CD8-positive, alpha-beta memory T cell (primary cell): ENCODE measurements at places on chromosomes 7 and 10. TPM values are rescaled to one million over a fixed set of nuclear protein-coding genes. Genes with fewer than 3 reads are reported as not detected.
A peak's percentile ranks its signal among the peaks of the same experiment; 100 is the strongest.

NCF1 gene
- 0.27 TPM for total RNA-seq

CC2D2B gene
- total RNA-seq = not detected

CPA2 gene
- total RNA-seq = not detected

IQCE gene
- total RNA-seq = 10.4 TPM

SPDYE16 gene
- total RNA-seq = 0.20 TPM

PTER gene
- 24.1 TPM for total RNA-seq

FAM25A gene
- total RNA-seq = not detected

RSPH10B2 gene
- total RNA-seq = 0.09 TPM

WNT2 gene
- not detected for total RNA-seq

GRCh38 chr10:50794490-50794889, 54.8 kb downstream of the ASAH2B start:
- no peak for DNase-seq
- H3K27me3 ChIP-seq = no peaks in the 10 kb centered on the region
- H3K27ac ChIP-seq = no peak overlapping the region
- H3K4me3 ChIP-seq = no peak overlapping the region
- no peaks in the 10 kb centered on the region for H3K4me1 ChIP-seq

- H3K27me3 ChIP-seq = no peaks in the 10 kb centered on the region
- peak overlapping the region; percentile 51 for H3K4me3 ChIP-seq
- H3K4me1 ChIP-seq = peaks cover 11% of the 10 kb centered on the region
- H3K36me3 ChIP-seq = no peaks in the 10 kb centered on the region
- no peak overlapping the region for H3K27ac ChIP-seq
Measured at GRCh38 chr7:2138146-2138765, 94.5 kb downstream of the MAD1L1 start.

DNA sequence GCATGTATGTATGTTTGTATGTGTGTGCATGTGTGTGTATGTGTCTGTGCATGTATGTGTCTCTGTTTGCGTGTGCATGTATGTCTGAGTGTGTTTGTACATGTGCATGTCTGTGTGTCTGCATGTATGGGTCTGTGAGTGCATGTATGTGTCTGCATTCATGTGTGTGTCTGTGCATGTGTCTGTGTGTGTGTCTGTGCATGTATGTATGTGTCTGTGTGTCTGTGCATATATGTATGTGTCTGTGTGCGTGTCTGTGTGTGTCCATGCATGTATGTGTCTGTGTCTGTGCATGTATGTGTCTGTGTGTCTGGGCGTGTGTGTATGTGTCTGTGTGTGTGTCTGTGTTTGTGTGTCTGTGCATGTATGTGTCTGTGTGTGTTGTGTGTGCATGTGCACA, 49.9 kb upstream of the DIP2C start:
- no peak overlapping the region for H3K4me3 ChIP-seq
- no peak overlapping the region for H3K27ac ChIP-seq
- no peaks in the 10 kb centered on the region for H3K27me3 ChIP-seq
- no peak for DNase-seq
- no peaks in the 10 kb centered on the region for H3K4me1 ChIP-seq

- no peak overlapping the region for H3K27ac ChIP-seq
- H3K4me3 ChIP-seq = no peak overlapping the region
- H3K4me1 ChIP-seq = no peaks in the 10 kb centered on the region
- H3K27me3 ChIP-seq = no peaks in the 10 kb centered on the region
- no peak for DNase-seq
- H3K36me3 ChIP-seq = no peaks in the 10 kb centered on the region
Measured at GRCh38 chr7:51222916-51223315, 93.7 kb downstream of the COBL start.

DNA sequence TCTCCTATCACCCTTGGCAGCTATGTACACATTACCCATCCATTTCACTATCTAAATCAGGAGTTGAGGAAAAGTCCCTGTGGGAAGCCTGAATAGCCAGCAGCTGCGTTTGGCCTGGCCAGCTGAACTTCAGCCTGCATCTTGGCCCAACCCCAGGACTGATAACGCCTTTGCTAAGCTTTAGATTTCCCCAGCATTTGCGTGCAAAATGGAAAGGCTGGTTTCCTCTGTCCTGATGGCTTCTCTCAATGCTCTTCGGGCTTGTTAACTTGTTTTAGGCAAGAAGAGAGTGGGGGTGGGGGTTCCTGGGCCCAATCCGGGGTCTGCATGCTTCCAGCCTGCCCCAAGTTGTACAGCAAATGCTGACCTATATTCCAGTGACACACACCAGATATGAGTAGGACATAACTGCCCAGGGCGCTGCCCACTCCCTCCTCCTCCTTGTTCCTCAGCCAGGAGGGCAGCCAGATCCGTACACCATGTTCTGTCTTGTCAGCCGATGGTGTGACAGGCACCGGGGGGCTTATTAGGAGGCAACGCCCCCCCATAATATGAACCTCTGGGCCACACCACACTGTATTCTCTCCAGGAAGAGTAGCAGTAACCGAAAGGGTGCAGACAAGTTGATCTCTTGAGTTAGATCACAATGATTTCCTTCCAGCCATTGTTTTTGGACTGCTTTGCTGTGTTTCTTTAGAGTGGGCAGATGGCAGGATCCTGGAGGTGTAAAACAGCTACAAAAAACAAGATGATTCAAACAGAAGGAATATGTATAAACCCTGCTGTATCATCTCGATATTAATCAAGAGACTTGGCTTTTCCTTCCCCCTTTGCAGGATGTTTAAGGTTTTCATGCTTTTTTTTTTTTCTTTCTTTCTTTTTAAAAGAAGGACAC, 339.0 kb downstream of the RNLS start:
- H3K27me3 ChIP-seq = no peaks in the 10 kb centered on the region
- H3K4me1 ChIP-seq = no peaks in the 10 kb centered on the region
- H3K4me3 ChIP-seq = no peak overlapping the region
- no peaks in the 10 kb centered on the region for H3K36me3 ChIP-seq
- no peak for DNase-seq

DNA sequence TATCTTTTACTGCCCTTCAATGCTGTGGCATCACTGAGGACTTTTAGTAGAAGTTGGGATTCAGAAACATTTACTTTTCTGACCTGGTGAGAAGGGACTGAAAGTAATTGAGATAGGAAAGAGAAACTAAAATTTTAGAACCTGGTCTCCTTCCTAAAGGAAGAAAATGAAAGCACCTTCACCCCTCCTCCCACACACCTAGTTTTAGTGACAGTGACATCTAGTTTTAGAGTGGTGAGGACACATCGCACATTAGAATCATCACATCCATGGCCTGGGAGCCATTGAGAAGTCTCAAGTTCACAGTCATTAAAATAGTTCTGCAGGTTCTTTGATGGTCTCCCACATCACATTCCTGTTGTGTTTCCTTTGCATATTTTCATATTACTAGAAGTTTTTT, 16.1 kb downstream of the TAS2R41 start:
- H3K27me3 ChIP-seq = no peaks in the 10 kb centered on the region
- H3K27ac ChIP-seq = no peak overlapping the region
- no peak overlapping the region for H3K4me3 ChIP-seq
- no peaks in the 10 kb centered on the region for H3K4me1 ChIP-seq

GRCh38 chr10:124736491-124737136, 7.6 kb downstream of the FAM53B start:
- no peaks in the 10 kb centered on the region for H3K27me3 ChIP-seq
- no peak overlapping the region for H3K27ac ChIP-seq
- H3K36me3 ChIP-seq = no peaks in the 10 kb centered on the region
- no peak for DNase-seq

GRCh38 chr10:103833731-103834365, 21.5 kb downstream of the SH3PXD2A start:
- no peak overlapping the region for H3K27ac ChIP-seq
- H3K27me3 ChIP-seq = no peaks in the 10 kb centered on the region
- no peaks in the 10 kb centered on the region for H3K4me1 ChIP-seq
- DNase-seq = no peak
- no peaks in the 10 kb centered on the region for H3K36me3 ChIP-seq

DNA sequence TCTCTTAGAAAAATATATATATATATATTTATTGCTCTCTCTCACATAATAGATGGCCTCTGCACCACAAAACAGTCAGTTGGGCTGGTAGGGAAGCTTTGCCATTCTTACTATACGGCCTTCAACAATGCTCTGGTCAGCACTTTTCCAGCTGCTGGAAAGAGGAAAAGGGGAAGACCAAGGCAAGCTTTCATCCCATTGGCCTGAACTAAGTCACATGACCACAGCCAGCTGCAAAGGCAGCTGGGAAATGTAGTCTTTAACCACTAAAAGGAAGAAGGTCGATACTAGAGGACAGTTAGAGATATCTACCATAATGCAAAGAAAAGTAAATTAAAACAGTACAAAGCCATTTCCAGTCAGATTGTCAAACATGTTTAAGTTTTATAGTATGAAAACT, 58.4 kb upstream of the MACROH2A2 start:
- H3K4me3 ChIP-seq = no peak overlapping the region
- H3K27ac ChIP-seq = no peak overlapping the region
- DNase-seq = no peak
- H3K36me3 ChIP-seq = no peaks in the 10 kb centered on the region

- no peak for DNase-seq
- no peaks in the 10 kb centered on the region for H3K4me1 ChIP-seq
- H3K27me3 ChIP-seq = no peaks in the 10 kb centered on the region
- H3K27ac ChIP-seq = no peak overlapping the region
Measured at GRCh38 chr7:85474234-85474633, 287.4 kb upstream of the SEMA3D start.

GRCh38 chr10:94075506-94075905, 81.8 kb downstream of the PLCE1 start:
- no peak overlapping the region for H3K27ac ChIP-seq
- no peak for DNase-seq
- H3K4me3 ChIP-seq = no peak overlapping the region
- H3K27me3 ChIP-seq = no peaks in the 10 kb centered on the region

GRCh38 chr7:126972571-126972970, 280.2 kb downstream of the GRM8 start:
- no peak for DNase-seq
- H3K27me3 ChIP-seq = no peaks in the 10 kb centered on the region
- H3K36me3 ChIP-seq = no peaks in the 10 kb centered on the region
- no peaks in the 10 kb centered on the region for H3K4me1 ChIP-seq
- no peak overlapping the region for H3K4me3 ChIP-seq
- no peak overlapping the region for H3K27ac ChIP-seq
